Tongue (tissue), 3 donors: ENCODE measurements at places on chromosomes 11 and 22. TPM values are rescaled to one million over a fixed set of nuclear protein-coding genes. Genes with fewer than 3 reads are reported as not detected.

ALG12 gene
- 10.3 TPM for total RNA-seq

MS4A6E gene
- total RNA-seq = not detected

FOLR1 gene
- total RNA-seq = 1.6 TPM

OR10W1 gene
- total RNA-seq = 0.51 TPM

CEP126 gene
- total RNA-seq = 4.2 TPM

TCP11L1 gene
- total RNA-seq = 21.0 TPM

CDK2AP2 gene
- 10.3 TPM for total RNA-seq

TTLL12 gene
- total RNA-seq = 23.6 TPM

FXYD2 gene
- 3.6 TPM for total RNA-seq
